ENCODE measurements at places on chromosomes 12 and 14.

DNA sequence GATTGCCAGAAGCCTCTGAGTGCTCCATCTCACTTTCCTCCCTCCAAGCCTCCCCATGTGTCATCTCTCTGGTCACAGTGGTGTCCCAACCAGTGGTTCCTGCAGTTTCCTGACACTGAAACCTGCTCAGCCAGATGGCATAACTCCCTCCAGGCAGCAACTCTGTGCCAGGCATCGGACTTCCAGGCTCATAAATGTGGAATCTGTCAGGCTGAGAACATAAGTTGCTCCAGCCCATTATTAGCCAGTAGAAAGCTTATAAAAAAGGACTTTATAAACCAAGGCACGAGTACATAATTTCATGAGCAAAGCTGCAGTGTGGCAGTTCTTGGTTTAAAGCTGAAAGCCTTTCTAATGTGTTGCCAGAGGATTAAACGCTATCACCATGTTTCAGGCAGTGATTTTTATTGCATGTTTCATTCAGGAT lies 194.3 kb downstream of the DACT1 start:
- DNase-seq: no peak

DNA sequence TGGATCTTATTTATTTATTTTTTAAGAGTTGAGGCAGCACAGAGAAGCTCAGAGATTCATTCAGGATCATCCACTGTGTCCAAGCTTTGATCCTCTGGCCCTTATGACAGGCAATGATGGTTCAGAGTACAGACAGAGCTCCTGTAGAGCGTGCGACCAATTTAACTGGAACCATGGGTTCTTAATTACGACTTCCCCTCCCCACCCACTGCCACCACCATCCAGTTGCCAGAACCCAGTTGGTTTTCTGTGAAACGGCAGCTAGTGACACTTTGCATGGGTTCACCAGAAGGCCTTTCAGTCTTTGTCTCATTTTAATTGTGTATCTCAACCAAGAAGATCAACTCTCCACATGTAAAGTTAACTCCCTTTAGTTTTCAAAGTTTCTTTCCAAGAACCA lies 478.2 kb downstream of the ZFP36L1 start:
- DNase-seq: no peak

DNA sequence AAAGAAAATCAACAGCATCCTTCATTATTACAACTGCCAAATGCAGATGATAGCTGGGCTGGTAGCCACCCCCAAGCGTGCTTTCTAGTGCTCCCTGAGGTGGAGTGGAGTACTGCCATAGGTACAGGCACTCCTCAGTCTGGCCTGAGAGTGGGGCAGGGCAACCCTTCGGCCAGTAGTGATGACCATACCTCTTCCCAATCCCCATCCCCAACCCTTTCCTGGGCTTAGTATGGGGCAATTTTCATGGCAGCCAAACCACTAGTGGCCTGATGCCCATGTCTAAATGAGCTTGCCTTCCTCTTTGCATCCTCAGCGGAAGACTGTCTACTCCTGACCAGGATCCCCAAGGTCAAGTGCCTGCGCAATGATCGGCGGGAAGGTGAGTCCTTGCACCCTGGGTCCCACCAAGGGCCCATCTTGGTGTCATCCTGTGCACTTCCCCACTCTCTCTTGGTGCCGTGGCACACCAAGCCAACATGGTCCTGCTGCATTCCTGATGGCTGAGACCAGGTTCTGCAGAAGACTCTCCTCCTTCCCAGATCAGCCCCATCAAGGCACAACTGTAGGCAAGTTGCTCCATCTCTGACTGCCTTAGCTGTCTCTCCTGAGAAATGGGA lies 65.8 kb downstream of the GALNT16 start:
- no peak for DNase-seq

GRCh38 chr12:22600181-22600580 lies 24.8 kb upstream of the ETNK1 start:
- DNase-seq: no peak

DNA sequence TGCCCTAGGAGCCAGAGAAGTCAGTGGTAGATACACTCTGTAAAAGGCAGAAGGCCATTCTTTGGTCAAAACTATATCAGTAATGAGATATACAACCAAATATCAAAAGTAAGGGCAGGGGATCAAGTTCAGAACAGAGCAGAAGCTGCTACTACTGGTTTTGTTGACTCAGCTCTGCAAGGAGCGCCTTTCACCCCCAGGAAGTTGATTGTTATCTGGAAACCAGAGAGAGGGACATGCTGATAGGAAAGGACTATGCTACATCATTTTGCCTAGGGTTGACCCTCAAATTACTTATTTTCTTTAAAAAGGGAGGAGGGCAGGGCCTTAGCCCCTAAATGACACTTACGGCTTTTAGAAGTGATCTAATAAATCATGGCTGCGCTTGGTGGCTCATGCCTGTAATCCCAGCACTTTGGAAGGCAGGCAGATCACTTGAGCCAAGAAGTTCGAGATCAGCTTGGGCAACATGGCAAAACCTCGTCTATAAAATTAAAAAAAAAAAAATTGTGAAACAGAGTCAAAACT lies 194.0 kb downstream of the KLHL28 start:
- no peak for DNase-seq

GRCh38 chr14:76376878-76377734 lies 1.2 kb downstream of the ESRRB start:
- no peak for DNase-seq
